ENCODE measurements at places on chromosomes 13 and 19.

- no peak for DNase-seq
Measured at GRCh38 chr19:46209051-46209450, 20.5 kb upstream of the IGFL1 start.

- no peak for DNase-seq
Measured at GRCh38 chr19:6873708-6874431, 13.5 kb upstream of the ADGRE1 start.

- DNase-seq, result peak; percentile 6
Measured at GRCh38 chr13:59318320-59318930, 845.3 kb downstream of the DIAPH3 start.

- no peak for DNase-seq
Measured at GRCh38 chr19:771332-771785, 20.4 kb downstream of the MISP start.

DNA sequence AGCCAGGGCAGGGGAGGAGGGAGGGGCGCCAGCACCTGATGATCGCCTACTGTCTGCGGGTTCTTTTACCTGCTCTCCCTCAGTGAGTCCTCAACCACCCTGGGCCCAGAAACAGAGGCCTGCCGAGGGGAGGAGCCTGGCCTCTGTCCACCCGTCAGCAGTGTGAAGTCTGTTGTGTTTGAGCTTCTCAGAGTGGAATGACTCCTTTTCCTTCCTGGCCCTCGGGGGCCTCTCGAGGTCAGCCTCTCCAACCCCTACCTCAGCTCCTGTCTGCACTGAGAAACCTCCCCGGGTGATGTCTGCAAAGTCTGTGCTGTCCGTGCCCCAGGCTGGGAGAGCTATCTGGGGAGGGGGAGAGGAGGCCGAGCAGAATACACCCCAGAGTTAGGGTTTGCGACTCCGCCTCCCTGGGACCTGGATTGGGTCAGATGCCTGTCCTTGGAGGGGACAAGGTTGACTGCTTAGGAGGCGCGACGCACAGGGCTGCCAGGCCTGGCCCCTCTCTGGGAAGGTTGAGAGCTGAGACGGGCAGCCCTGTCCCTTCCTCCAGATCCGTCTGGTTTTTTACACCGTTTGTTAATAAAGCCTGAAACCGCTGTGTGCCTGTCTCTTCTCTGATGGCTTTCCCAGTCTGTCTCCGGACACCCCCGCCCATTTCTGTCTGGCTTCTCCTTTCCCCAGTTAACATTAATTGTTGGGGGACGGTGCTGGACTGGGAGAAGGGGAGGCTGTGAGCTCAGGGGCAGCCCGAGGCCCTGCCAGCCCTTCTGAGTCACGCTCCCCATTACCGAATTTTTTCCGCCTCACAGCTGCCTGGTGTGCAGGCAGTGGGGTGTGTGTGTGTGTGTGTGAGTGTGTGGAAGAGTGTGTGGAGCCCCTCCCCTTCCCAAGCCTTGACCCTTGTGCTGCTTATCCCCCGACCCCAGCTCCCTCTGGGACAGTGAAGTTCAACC, 989 bp upstream of the SSC5D start:
- DNase-seq, result peak; percentile 96

- DNase-seq, result peak; percentile 17
Measured at GRCh38 chr13:25214491-25215252, 42.6 kb upstream of the AMER2 start.

DNA sequence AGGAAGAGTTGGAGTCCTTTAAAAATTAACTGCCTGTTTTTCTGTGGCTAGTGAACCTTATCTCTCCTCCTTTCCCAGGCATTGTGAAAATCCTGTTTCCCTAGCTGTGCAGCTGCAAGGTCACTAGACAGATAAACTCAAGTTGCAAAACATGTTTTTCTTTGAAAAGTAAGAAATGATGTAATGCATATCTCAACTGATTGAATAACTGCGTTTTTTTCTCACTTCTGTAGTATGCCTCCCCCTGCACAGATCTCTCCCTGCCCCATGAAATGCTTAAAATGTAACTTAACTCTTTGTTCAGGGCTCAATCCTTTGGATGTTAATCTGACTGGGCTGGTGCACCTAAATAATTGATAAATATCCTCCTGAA, 27.7 kb upstream of the CYSLTR2 start:
- no peak for DNase-seq

GRCh38 chr19:8366961-8367326, 3.0 kb downstream of the ANGPTL4 start:
- peak; percentile 44 for DNase-seq

DNA sequence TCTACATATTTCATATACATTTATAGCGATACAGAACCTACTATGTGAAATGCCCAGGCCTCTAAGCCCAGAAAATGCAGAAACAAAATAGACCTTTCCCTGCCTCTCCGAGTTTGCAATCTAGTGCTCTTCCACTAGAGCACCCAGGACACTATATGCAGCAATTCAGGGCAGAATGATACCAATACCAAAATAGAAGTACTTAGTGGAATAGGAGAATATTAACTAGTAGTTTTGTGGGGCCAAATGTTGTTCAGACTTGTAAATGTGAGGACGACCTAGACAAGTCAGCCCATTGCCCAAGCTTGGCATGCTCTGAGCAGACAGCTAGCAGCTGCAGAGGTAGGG, 35.8 kb upstream of the FLT1 start:
- peak; percentile 37 for DNase-seq

DNA sequence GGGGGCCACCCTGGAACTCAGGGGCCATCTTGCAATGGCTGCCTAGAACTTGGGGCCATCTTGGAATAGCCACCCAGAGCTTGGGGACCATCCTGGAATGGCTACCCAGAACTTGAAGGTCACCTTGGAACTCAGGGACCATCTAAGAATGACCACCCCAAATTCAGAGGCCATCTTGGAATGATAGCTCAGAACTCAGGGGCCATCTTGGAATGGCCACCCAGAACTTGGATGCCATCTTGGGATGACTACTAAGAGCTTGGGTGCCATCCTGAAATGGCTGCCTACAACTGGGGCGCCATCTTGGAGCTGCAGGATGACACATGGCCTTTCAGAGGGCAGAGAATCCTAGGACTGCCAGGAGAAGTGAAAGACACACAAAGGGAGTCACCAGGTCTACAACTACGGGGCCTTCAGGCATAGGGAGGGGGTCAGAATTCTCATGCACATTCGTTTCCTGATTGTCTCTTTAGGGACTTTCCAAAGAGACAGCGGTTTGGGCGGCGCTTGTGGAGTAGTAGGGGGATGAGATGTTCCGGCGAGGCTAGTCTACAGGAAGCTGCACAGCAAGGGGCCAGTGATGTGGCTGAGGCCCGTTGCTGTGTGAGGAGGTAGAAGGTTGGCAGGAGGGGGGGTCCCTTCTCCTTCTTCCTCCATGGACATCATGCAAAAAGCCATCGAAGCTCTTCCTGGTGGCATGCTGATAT, 125.0 kb downstream of the IER2 start:
- no peak for DNase-seq

GRCh38 chr19:5321851-5322681, 18.5 kb downstream of the PTPRS start:
- DNase-seq, result peak; percentile 10

DNA sequence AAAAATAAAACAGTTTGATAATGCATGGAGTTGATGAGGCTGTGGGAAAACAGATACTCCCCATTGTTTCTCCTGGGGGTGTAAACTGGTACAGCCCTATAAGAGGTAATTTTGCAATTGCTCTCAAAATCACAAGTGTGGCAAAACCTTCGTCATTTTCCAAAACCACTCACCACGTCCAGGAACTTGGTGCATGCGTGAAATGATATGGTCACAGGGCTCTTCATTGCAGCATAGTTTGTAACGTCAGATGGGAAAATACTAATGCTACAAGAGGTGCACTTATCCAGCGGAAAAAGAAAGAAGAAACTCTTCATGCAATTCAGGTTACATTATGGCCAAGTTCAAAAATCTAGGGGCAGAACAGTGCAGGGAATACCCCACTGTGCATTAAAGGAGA, 11.9 kb upstream of the PLAUR start:
- no peak for DNase-seq

DNA sequence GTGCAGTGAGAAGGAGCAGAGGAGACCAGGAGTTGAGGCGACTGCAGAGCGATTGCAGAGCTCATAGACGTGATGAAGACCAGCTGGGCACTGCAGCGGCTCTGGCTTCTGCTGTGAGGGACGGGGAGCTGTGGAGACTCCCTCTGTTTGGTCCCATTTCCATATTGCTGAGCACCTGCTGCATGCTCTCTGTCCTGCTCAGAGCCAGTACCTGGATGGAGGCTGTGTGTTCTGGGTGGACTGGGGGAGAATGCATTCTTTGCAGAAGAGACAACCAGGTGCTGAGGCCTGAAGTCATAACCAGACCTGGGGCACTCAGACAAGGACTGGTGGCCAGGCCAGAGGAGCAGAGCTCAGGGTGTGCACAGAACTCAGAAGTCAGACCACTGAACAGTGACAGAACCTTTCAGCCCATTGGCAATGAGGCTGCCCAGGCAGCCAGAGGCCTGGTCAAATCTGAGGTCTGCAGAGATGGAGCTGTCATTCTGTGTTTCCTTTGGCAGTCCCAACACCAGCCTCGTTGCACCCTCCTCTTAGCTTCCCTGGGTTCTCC, 1.3 kb upstream of the A1BG start:
- DNase-seq, result no peak

- no peak for DNase-seq
Measured at GRCh38 chr13:59658738-59659330, 504.9 kb downstream of the DIAPH3 start.

GRCh38 chr13:107395927-107396662, 819.2 kb downstream of the LIG4 start:
- DNase-seq, result no peak

DNA sequence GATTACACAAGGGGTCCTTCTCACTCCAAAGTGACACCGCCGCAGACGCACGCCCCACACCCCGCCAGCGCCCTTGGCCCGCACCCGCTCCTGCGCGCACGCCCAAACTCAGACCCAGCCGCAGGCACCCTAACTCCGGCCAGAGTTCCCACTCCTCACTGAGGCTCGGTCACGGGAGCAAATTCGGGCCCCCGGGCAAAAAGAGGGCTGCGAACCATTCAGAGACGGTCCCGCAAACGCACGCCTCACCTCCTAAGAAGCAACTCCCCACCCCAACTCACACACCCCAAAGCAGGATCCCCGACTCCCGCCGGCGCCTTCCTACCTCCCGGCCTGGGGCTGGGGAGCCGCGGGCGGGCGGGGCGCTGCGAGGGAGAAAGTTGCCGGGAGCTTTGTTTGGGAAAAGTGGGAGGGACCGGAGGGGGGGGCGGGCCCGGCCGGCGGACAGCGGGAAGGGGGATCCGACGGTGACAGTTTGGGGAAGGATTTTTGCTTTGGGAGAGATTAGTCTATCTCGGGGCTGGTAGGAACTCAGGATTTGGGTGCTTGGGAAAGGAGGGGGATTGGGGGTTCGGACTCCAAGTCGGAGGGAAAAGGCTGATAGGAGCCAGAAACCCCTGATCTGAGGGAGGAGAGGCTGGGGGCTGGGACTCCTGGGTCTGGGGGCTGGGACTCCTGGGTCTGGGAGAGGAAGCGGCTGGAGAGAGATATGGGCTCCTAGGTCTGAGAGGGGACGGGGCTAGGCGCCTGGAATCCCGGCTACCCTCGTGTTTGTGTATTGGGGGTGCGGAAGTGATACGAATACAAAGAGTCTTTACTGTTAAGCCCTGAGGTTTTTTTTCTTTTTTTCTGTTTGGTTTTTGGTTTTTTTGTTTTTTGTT, at the start of gene TEAD2:
Gene TEAD2, minus strand, starts transcription at position 369 of the 881 bp plus-strand sequence. CDS start 2,341 bp downstream, outside the sequence.
- peak; percentile 83 for DNase-seq

DNA sequence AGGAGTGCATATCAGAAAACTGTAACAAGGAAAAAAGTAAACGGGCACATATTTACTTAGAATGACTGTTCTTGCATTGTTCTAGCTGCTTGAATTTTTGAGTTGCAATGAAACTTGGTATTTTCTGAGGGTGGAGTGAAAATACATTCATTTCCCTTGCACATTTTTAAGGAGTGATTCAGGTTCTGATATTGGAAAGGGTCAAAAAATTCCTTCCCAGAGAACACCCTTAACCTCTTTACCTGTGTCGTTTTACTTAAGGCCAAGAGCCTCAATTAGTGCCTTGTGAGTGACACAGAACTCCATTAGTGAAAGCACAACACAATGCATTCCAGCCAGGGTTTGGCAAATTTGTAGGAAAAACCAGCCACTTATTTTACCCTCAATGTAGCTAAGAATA, 2.3 kb downstream of the ITGBL1 start:
- DNase-seq, result peak; percentile 63

DNA sequence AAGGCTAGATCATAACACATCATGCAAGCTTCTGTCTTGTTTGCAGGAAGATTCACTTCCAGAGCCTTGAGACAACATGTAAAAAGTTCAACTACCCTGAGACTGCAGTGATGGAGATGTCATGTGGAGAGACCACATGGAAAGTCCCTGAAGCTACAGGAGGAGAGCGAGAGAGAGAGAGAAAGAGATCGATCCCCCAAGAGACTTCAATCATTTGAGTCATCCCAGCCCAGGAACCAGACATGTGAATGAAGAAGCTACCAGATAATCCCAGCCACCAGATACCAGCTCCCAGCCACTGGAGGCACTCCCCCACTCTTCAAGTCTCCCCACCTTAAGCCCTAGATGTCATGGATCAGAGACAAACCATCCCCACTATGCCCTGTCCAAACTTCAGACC, 10.7 kb upstream of the EVI5L start:
- no peak for DNase-seq

GRCh38 chr19:49327878-49328544, 3.0 kb upstream of the SLC6A16 start:
- peak; percentile 47 for DNase-seq

DNA sequence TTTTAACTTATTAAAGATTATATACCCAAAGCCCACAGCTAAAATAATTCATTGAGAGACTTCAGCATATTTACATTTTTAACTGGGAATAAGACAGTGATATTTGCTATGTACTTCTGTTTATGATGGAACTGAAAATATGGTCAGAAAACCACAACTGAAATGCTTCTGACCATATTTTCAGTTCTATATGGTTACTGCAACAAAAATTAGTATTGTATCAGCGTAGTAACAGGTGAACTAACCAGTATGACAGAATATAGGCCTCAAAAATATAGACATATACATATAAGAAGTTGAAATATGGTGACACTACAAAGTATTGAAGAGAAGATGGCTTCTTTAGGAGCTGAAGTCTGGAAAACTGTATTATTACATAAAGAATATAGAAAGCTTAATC, 857.4 kb downstream of the OLFM4 start:
- no peak for DNase-seq

- peak; percentile 60 for DNase-seq
Measured at GRCh38 chr13:106105153-106105552, 430.3 kb downstream of the EFNB2 start.

- DNase-seq, result no peak
Measured at GRCh38 chr19:41864374-41864773, 4.3 kb downstream of the RPS19 start.

DNA sequence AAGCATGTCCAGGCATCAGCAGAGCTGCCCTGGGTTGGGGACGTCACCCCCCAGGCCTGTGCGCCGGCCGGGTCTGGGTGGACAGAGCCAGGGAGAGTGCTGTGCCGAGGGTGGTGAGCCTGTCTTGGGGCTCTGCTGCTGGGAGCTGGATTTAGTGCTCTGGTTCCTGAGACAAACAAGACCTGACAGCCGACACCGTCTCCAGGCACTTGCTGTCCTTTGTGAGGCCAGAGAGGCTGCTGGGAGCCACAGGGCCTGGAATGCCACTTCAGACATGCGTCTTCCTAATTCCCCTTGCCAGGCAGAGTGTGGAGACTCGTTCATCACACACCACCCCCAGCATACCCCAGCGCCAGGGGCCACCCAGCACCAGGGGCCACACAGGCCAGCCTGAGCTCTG, 165.8 kb downstream of the KDM4B start:
- DNase-seq, result no peak

- DNase-seq, result peak; percentile 74
Measured at GRCh38 chr19:4139614-4140236, 13.7 kb upstream of the CREB3L3 start.

Data from foreskin fibroblast (primary cell).